ENCODE measurements at places on chromosomes 13 and 19. TPM values are rescaled to one million over a fixed set of nuclear protein-coding genes. Genes with fewer than 3 reads are reported as not detected.

The F10 gene
- total RNA-seq: 0.57 TPM

The SLC10A2 gene
- total RNA-seq: not detected

The ZNF222 gene
- 2.5 TPM for total RNA-seq

The PIAS4 gene
- total RNA-seq: 19.7 TPM

The FAM174C gene
- total RNA-seq: 65.4 TPM

The PEG3 gene
- total RNA-seq: 0.65 TPM

The COX6B1 gene
- 481 TPM for total RNA-seq

The C19orf38 gene
- 0.39 TPM for total RNA-seq

The IL12RB1 gene
- not detected for total RNA-seq

The ZNF701 gene
- total RNA-seq: 2.6 TPM

The PRR20A gene
- total RNA-seq: not detected

All from hair follicular keratinocyte (primary cell).